ENCODE measurements at places on chromosomes 11 and 22.

GRCh38 chr11:134519390-134519750 lies 107.3 kb upstream of the B3GAT1 start:
- DNase-seq: no peak

- DNase-seq: no peak
Measured at GRCh38 chr11:34027516-34028408, 23.8 kb upstream of the CAPRIN1 start.

DNA sequence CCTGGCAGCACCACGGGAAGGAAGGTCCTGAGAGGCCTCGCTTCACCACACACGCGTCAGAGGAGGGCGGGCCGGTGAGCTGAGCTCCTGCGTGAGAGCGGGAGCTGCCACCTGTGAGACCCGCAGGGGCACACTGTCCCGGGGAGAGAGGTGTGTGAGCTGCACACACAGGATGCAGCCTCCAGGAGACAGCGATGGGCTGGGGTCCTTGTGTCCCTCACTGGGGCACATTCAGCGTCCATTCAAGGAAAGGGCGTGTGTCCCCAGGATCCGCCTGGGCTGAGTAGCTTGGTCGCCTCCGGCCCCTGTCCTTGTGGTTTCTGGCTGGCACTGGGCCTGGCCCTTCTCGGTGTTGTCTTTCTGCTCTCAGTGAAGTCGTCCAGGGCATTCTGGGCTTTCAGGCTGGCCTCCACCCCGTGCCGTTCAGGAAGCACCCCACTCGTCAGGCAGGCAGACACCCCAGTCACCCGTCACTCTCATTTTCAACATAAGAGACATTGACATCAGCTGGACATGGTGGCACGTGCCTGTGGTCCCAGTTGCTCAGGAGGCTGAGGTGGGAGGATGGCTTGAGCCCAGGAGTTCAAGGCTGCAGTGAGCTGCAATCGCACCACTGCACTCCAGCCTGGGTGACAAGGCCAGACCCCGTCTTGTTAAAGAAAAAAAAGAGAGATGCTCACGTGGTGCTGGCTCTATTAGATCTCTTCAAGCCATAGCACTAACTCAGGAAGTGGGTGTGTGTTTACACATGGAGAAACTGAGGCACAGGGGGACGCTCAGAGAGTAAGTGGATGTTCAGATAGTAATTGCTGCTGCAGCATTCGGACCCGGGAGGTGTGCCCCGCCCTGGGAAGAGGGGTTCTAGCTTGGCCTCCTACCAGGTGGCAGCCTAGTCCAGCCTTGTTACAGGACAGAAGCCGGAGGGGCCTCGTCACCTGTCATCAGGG lies 1081.6 kb downstream of the BRD1 start:
- DNase-seq: no peak

DNA sequence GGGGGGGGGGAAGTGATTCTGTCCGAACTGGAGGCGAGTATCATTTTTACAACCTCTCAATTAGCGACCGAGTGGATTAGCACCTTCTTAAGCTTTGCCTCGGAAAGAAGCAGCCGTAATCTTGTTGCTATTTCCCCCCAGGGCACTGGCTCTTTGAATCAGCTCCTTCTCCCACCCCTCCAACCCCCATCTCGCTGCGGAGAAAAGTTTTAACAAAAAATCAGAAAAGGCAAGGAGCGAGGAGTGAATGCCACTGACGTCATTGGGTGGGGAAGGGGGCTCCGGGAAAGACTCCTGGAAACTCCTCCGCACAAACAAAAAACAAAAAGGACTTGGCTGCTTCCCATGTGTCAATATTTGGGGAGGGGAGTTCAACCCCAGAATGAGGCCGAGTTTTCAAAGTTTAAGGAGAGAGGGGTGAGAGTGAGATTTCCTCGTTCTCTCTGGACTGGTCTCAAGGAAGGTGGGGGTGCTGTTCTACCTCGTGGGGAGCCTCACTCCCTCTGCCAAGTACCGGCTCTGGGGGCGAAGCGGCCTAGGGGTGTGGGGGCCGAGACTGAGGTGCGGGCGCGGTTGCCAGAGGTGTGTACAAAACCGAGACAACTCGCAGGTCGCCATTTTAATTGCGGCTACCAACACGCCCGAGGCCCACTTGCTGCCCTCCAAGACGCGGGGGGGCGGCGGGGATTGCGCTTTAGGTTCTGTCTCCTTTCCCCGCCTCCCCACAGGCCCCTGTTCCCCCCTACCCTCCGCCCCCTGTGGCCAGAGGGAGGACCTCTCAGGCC lies 2.5 kb upstream of the PAX6 start:
- no peak for DNase-seq

DNA sequence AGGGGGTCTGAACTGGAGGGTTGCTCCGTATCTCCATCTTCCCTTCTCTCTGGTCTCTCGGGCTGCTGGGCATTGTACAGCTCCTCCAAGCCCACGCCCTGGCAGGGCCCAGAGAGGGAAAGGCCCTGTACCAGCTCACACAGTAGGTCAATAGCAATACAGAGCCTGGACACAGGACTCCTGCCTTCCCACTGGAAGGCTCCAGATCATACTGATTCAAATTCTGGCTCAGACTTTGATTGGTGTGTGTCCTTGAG lies 6.6 kb downstream of the CSDC2 start:
- DNase-seq: no peak

- DNase-seq: no peak
Measured at GRCh38 chr11:13302420-13302958, 24.9 kb downstream of the BMAL1 start.

DNA sequence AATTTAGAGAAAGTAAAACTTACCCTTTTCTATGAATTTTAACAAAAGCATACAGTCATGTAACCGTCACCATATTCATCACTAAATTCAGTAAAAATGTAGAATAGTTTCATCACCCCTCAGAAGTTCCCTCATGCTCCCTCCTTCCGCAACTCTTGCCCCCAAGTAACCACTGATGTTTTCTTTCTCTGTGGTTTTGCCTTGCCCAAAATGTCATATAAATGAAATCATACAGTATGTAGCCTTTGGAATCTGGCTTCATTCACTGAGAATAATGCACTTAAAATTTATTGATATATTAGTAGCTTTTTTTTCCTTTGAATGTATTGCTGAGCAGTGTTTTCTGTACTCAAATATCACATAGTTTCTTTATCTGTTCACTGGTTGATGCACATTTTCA lies 60.1 kb downstream of the DCUN1D5 start:
- DNase-seq: no peak

- DNase-seq: no peak
Measured at GRCh38 chr11:130787973-130788570, 128.2 kb downstream of the SNX19 start.
